HEK293T (cell line): ENCODE measurements at places on chromosomes 5 and 9.

- no peak for DNase-seq
Measured at GRCh38 chr5:176797456-176798050, 12.8 kb upstream of the UNC5A start.

DNA sequence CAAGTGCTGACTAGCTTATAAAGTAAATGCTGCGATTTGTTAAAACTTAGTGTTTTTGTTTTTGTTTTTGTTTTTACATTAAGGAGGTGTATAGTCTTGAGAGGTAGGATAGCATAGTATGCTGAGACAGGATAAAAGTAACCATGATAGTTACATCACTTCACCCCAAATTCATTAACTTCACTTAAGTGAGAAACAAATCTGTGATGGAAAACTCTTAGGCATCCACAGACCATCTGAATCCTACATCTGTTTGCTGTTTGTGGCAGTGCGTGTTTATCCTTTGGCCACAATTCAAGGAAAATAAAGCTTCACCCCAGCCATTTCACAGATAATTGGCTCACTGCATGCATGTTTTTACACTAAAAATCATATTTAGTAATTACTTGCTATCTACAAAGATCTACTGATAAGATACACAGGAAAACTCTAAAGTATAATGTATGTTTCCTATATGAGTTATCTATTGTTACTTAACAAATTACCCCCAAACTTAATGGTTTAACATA lies 82.0 kb downstream of the ZNF622 start:
- no peak for DNase-seq

GRCh38 chr9:127053057-127053821 lies 69.2 kb downstream of the ANGPTL2 start:
- no peak for DNase-seq

DNA sequence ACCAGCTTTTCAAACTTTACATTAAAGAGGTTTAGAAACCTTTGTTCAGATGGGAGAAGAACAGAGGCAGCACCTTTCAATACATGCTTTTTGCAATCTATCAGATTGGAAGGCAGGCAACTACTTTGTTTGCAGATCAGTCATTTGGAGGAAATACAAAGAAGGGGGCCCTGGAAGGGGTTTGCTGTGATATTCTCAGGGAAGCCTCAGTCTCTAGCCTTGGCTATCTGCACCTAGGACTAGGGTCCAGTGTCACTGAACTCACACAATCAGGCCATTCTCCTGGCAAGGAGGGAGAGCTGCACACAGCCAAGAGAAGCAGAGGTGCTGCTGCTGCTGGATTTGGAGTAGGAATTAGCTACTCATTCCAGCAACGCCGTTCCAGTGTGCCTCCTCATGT lies 79.5 kb downstream of the CRB2 start:
- no peak for DNase-seq
